Kidney glomerular epithelial cell (primary cell): ENCODE measurements at places on chromosomes 11 and 22.

DNA sequence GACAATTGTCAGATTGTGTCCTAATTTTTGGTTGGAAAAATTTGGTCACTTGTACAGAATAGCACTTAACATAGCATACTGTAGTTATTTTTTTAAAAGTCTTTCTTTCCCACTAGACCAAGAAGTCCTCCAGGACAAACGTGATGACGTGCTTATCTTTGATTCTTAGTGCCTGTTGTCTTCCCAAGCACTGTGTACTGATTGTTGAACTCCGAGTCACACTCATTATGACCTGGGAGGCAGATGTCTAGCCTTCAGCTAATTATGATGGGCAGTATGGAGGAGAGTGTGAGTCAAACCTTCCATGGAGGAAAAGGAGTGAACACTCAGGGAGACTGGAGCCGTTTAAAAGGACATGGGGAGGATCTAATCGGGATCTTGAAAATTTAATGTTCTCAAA lies 119.8 kb downstream of the SPON1 start:
- DNase-seq, result no peak

GRCh38 chr11:71179877-71180605 lies 72.3 kb downstream of the SHANK2 start:
- DNase-seq, result no peak

- no peak for DNase-seq
Measured at GRCh38 chr22:34429314-34429713, 509.0 kb upstream of the LARGE1 start.

DNA sequence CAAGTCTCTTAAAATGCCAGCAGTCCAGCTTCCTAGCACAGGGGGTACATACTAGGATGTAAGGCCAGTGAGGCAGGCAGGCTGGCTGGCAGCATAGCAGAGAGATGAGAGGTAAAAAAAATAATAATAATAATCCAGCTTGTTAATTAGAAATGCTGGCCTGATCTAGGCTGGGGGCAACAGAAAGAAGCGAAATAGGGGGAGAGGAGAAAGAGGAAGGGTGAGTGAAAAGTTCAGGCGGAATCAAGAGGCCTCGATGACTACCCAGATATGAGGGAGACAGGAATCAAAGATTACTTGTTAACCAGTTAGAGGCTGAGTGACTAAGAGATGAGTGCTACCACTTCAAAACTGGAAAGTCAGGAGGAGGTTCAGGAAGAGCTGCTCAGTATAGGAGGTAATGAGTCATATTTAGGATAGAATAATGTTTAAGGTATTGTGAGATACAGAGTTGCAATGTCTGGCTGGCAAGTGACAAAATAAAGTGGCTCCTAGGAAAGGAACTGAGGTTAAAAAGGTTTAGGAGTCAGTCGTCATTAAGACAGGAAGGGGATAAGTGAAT lies 2.8 kb downstream of the ALKBH8 start:
- peak; percentile 90 for DNase-seq

DNA sequence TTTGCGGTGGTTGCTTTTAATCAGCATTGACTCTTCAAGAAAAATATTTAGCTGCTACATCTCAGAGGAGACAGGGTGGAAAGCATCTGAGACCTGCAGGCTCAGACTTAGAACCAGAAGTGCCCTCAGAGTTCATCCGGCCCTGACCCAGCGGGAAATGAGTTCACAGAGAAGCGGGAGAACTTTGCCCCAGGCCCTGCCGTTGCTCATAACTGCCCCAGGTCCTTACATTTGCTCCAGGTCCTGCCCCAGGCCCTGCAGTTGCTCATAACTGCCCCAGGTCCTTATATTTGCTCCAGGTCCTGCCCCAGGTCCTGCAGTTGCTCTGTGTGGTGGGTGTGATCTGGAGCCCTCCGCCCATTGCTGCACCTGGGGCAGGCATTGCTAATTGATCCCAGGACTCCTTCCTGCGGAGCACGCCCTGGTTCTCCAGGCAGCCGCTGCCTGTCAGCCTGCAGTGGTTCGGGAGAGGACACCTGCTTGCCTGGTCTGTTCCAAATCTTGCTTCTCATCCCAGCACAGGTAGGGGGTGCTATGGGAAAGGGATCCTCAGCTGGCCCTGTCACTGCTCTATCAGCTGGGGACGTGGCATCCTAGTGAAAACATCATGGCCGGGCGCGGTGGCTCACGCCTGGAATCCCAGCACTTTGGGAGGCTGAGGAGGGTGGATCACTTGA lies 58.1 kb upstream of the PPP6R3 start:
- DNase-seq, result no peak

GRCh38 chr22:24819911-24820461 lies 14.0 kb downstream of the SGSM1 start:
- DNase-seq, result no peak

- no peak for DNase-seq
Measured at GRCh38 chr22:35324762-35325161, 25.1 kb downstream of the TOM1 start.

DNA sequence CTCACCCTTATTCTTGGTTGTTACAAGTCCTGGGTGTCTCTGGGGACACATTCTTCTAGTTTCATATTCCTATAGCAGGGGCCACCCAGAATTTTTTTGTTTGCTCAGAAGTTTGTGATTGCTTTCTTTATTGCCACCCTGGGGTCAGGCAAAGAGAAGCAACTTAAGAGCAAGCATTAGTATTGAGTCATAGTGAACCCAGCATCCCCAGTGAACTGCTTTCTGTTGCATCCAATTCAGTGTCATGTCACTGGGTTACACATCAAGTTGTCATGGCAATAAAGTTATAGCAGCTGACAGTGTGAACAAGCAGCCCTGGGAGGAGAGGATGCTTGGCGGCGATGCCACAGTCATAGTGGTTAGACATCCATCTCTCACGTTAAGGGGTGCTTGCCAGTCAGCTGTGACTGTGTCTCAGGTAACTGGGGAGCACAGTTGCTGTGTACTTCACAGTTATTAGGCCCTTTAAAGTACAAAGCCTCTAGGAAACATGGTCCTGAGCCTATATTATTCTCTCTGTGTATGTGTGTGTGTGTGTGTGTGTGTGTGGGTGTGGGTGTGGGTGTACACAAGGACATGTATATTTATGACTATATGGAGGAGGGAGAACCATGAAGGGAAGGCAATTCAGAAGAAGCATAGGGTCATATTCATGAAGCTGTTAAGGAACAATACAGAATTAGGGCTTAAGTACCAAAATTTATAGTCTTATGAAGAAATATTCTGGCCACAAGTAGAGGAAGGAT lies 52.5 kb downstream of the TRIM44 start:
- no peak for DNase-seq

GRCh38 chr22:43297270-43298061 lies 45.7 kb downstream of the SCUBE1 start:
- no peak for DNase-seq

- DNase-seq, result no peak
Measured at GRCh38 chr11:123318623-123319022, 111.4 kb upstream of the GRAMD1B start.

- peak; percentile 89 for DNase-seq
Measured at GRCh38 chr11:95790123-95790932, at the start of gene CEP57. Gene CEP57, plus strand, starts transcription at chr11:95790498. Its CDS starts 201 bp downstream, at chr11:95790699.

DNA sequence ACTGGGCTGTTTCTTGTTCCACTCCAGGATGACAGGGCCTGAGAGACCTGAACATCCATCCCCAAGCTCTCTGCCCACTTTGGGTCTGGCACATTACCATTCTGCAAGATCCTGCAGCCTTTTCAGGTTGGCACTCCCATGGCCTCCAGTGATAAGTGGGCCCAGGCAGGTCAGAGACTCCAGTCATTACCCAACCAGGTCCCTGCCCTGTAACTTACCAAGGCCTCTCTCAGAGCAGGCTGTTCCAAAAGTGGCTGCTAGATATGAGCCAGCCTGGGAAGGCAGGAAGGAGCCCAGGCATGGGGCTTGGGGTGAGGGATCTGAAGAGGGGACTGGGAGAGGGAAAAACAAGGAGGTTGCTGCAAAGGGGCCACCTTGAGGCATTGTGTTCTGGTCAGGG lies 35.9 kb downstream of the KCNQ1OT1 start:
- DNase-seq, result no peak

GRCh38 chr22:50338860-50339462 lies 4.2 kb upstream of the PPP6R2 start:
- no peak for DNase-seq

GRCh38 chr11:65593518-65594414 lies 1.8 kb downstream of the KCNK7 start:
- DNase-seq, result no peak

DNA sequence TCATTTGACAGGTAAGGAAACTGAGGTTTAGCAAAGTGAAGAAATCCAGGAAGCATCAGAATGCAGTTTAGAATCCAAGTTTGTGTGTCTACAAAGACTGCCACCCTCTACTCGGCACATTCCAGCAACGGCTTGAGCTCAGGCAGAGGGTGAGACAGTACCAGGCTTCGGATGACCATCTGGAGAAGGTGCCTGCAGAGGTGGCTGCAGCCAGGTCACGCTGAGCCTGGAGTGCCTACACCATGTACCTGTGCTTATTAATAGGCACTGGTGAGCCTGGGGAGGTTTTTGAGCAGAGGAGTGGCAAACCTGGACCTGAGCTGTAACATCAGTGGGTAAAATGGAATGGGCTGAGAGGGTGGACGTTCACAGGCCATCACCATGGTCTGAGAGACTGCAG lies 4.7 kb downstream of the FXYD6 start:
- DNase-seq, result no peak

DNA sequence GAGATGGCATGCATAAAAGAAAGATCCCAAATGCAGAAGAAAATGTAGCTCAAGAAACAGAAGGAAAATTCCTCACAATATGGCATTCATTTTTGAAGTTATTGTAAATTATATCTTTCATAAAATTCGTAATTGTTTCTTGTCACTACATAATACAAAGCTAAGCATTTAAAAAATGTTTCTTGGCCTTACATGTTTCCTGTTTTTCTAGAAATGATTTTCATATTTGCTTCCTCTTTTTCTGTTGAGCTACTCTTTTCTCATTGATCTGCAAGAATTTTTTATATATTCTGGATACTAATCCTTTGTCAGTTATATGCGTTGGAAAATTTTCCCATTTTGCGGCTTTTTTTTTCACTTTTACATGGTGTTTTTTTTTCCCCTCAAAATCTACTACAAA lies 48.0 kb downstream of the ENTHD1 start:
- DNase-seq, result no peak

DNA sequence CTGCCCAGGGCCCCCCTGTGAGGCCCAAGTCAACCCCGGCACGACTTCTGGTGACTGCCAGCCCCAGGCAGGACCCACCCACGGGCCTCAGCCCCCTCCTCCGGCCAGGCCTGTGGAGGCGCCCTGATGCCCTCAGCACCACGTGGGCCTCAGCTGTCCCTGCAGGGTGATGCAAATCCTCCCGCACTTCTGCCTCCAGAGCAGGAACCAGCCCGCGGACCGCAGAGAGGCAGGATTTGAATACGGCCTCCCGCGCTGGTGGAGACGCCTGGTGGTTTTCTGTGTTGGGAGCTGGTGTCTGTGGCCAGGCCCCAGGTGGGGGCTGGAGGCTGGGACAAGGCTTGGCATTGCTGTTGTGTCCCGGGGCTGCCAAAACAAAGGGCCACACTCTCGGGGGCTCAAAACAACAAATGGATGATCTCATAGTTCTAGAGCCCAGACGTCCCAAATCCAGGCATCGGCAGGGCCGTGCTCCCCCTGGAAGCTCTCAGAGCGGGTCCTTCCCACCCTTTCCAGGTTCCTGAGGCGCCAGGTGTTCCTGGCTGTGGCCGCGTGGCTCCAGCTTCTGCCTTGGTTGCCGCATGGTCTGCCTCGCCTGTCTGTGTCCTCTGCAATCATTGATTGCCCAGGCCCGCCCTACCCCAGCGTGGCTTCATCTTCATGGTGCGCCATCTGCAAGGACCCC lies 19.4 kb downstream of the TRPM5 start:
- no peak for DNase-seq

GRCh38 chr22:32801537-32802236 lies at the start of gene TIMP3:
Gene TIMP3, plus strand, starts transcription at chr22:32801705. Its CDS starts 297 bp downstream, at chr22:32802002.
- DNase-seq, result peak; percentile 54

DNA sequence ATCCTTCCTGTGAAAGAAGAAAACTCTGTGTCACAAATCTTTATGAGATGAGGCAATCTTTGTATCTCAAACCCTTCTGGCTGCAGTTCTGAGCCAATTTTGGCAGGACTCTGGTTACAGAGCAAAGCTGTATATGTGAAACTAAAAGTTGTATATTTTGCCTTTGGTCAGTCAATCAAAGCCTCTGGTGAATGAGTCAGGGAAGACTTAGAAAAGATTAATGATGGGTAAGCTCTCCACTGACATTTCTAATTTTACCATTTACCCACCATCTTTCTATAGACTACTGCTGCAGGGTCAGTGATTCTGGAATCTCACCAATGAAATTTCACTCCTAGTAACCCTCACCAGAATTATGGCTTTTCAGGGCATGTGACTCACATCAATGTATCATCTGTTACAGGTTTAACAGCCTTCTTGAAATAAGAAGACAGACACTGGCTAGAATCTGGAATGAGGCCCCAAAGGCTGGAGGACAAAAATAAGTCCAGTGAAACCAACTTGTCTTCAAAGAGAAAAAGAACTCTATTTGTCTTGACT lies 43.3 kb downstream of the USP35 start:
- peak; percentile 20 for DNase-seq

DNA sequence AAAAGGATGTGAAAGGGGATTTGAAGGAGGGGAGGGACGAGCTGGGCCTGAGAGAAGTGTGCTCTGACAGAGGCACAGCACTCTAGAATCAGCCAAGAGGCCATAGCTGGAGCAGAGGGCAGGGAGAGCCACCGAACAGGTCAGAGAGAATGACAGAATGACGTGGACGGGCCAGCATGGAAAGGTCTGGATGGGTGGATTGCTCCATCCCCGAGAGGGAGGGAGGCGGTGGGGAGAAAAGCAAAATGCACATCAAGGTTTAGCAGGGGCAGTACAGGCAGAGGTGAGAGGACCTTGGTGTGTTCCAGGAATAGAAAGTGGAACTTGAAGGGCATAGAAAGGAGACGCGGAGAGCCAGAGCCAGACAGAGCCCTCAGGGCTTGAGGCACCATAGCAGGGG lies 6.9 kb downstream of the PMM1 start:
- no peak for DNase-seq

DNA sequence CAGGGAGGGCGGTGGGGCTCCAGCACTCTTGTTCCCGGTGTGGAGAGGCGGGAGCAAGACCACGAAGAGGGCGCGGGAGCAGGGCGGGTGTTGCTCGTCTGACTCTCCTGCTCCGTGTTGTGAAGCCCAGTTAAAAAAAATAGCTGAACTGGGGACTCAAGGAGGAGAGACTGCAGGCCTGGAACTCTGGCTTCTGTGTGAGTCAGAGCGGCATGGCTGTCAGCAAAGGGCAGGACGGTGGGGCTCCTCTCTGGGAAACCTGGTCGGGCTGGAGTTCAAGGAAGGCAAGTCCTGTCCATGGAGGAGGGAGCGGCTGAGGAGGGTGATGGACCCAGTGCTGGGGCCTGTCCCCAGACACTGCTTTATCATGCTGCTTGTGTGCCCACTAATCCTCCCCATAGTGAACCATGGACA lies 152.3 kb downstream of the FEZ1 start:
- no peak for DNase-seq

- no peak for DNase-seq
Measured at GRCh38 chr11:93143186-93143585, 54.6 kb downstream of the SLC36A4 start.

GRCh38 chr11:126410649-126411048 lies 55.2 kb downstream of the ST3GAL4 start:
- DNase-seq, result no peak

DNA sequence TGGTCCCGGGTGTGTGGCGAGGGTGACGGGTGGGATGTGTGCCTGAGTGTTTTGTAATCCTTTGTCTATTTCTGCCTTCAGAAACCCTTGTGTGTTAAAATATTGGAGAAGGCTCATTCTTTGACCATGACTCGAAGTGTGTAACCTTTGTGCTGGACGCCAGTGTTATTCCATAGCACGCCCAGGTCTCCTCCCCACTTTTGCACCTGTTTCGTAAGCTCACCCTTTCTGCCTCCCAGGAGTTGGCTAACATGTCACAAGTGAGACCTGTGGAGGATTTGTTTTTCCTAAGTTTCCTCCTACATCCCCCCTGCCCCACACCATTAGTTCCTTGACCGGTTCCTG lies 382 bp downstream of the C11orf54 start:
- DNase-seq, result no peak
